ENCODE measurements at places on chromosomes 7 and 10. TPM values are rescaled to one million over a fixed set of nuclear protein-coding genes. Genes with fewer than 3 reads are reported as not detected.

Gene GNAT3
- not detected for total RNA-seq

Gene SFXN2
- 30.5 TPM for total RNA-seq

Gene IL15RA
- total RNA-seq, result 0.35 TPM

Gene NUTM2E
- 0.63 TPM for total RNA-seq

Gene HOXA11
- total RNA-seq, result not detected

DNA sequence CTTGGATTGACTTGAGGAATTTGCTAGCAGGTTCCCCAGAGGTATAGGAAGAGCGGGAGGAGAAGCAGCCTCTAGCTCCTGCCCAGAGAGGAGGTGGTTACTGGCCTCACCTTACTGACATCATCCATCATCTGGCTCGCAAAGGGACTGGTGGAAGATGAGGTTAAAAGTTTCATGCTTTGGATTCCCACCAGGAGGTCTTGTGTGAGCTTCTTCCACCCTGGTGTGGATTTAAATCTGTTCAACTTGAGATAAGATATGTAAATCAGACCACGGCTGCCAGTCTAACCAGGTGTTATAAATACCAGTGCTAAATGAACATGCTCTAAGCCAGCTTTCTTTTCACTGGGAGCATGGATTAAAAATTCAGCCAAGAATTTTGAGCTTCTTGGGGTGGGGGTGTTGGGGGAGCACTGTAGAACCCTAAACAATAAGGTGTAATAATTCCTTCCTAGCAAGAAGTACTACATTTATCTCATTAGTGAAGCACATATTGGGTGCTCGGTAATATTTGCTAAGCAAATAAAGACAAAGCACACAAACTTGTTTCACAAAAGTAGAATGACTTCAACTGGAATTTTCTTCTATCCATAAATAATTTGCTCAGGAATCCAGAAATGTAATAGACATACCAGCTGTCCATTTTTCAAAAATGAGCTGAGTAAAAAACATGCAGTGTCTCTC, 7.8 kb downstream of the PROSER2 start:
- H3K4me3 ChIP-seq, result peak overlapping the region; percentile 64
- H3K36me3 ChIP-seq, result no peaks in the 10 kb centered on the region
- H3K4me1 ChIP-seq, result peaks cover 10% of the 10 kb centered on the region
- H3K27ac ChIP-seq, result no peak overlapping the region

DNA sequence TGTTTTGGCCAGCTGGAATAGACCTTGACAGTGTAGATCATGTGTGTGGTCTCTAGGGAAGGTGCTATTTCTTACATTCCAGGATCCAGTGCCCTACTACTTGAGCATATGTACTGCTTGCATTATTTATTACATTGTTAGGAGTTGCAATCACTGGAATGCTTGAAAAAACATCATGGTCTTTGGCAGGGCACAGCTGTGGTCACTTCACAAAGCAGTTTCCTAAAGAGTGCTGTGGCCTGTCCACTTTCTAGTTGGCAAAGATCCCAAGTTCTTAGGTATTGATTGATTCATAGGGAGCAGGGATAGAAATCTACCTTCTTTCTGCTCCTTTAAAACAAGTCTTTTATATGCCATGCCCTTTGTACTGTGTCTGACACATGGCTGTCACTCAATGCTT, 4.6 kb downstream of the C7orf25 start:
- H3K27me3 ChIP-seq, result no peaks in the 10 kb centered on the region
- no peak overlapping the region for H3K4me3 ChIP-seq
- DNase-seq, result no peak
- H3K36me3 ChIP-seq, result peaks cover 7% of the 10 kb centered on the region

GRCh38 chr7:91235211-91235832, 28.9 kb upstream of the FZD1 start:
- no peaks in the 10 kb centered on the region for H3K27me3 ChIP-seq
- H3K36me3 ChIP-seq, result no peaks in the 10 kb centered on the region
- no peak overlapping the region for H3K27ac ChIP-seq
- no peak for DNase-seq
- H3K4me3 ChIP-seq, result no peak overlapping the region

DNA sequence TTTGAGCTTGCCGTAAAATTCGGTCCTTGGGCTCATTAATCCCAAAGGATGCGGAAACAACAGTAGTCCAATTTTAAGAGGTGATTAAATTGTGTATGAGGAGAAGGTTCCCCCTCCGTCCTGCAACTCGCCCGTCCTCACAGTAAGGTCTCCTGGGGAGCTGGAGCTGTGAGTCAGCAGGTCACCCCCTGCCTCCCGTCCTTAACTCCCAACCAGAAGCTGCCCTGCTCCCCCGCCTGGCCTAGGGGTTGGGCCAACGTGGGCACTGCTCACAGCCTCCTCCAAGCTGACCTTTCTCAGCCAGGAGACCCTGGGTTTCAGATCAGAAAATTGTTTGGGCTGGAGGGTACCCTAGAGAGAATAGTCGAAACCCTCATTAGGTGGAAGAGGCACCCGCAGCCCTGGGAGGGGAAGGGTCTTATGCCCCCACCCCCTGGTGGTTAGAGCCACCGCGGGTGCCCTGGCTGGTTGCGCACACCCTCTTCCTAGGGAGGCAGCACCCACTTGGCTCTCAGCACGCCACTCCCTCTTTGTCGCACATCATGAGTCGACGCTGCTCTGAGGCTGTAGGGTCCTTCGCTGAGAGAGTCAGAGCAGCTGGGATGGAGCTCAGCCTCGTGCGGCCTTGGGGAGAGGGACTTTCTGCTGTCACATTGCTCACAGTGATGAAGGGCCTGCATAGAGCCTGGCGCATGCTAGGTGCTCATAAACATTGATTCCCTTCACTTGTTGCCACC, 131.2 kb downstream of the TACC2 start:
- H3K27ac ChIP-seq, result no peak overlapping the region
- H3K27me3 ChIP-seq, result no peaks in the 10 kb centered on the region
- no peak overlapping the region for H3K4me3 ChIP-seq

GRCh38 chr7:132919771-132920170, 162.1 kb downstream of the CHCHD3 start:
- H3K4me1 ChIP-seq, result peaks cover 3% of the 10 kb centered on the region
- H3K27ac ChIP-seq, result no peak overlapping the region
- H3K36me3 ChIP-seq, result no peaks in the 10 kb centered on the region
- H3K4me3 ChIP-seq, result no peak overlapping the region
- no peaks in the 10 kb centered on the region for H3K27me3 ChIP-seq
- no peak for DNase-seq

- no peak overlapping the region for H3K4me3 ChIP-seq
- peaks cover 2% of the 10 kb centered on the region for H3K4me1 ChIP-seq
- no peak overlapping the region for H3K27ac ChIP-seq
- H3K27me3 ChIP-seq, result no peaks in the 10 kb centered on the region
- no peak for DNase-seq
- H3K36me3 ChIP-seq, result no peaks in the 10 kb centered on the region
Observed at GRCh38 chr7:74038194-74038961, 10.4 kb downstream of the ELN start.

DNA sequence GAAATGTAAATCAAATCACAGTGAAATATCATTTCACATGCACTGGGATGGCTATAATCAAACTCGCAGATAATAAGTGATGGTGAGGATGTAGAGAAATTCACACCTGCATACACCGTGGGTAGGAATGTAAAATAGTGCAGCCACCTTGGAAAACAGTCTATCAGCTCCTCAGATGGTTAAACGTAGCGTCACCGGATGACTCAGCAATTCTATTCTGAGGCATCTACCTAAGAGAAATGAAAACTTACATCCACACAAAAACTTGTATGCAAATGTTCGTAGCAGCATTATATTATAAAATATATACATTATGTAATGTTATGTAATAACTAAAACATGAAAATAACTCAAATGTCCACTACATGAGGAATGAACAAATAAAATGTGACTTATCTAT, 38.9 kb downstream of the SH3PXD2A start:
- no peak overlapping the region for H3K27ac ChIP-seq
- no peak for DNase-seq
- H3K27me3 ChIP-seq, result no peaks in the 10 kb centered on the region
- peaks cover 12% of the 10 kb centered on the region for H3K4me1 ChIP-seq

GRCh38 chr10:33807531-33808359, 473.3 kb upstream of the NRP1 start:
- no peaks in the 10 kb centered on the region for H3K4me1 ChIP-seq
- H3K27ac ChIP-seq, result peak overlapping the region; percentile 50
- no peaks in the 10 kb centered on the region for H3K36me3 ChIP-seq
- DNase-seq, result no peak
- no peaks in the 10 kb centered on the region for H3K27me3 ChIP-seq
- H3K4me3 ChIP-seq, result no peak overlapping the region

DNA sequence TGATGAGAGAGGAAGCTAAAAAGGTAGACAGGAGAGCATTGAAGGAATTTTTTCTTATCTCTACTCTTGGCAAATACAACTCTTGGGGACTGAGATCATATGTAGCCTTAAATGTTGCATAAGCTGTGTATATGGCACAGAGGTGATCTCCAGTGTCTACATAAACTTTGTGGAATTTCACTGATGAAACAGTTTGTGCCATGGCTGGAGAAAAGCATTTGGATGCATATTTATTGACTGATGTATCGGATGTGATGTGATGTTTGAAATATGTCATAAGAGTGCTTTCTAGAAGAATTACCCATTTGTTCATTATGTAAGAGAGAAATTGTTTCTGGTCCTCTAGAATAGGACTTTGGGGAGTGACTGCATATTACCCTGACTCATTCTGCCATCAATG, 244.9 kb upstream of the LRRTM3 start:
- no peaks in the 10 kb centered on the region for H3K27me3 ChIP-seq
- H3K27ac ChIP-seq, result no peak overlapping the region
- no peaks in the 10 kb centered on the region for H3K4me1 ChIP-seq

GRCh38 chr7:98988641-98989040, 110.3 kb downstream of the TRRAP start:
- no peaks in the 10 kb centered on the region for H3K4me1 ChIP-seq
- no peak overlapping the region for H3K27ac ChIP-seq
- H3K36me3 ChIP-seq, result peaks cover 96% of the 10 kb centered on the region

GRCh38 chr10:50946991-50947781, 61.8 kb upstream of the A1CF start:
- no peak for DNase-seq
- H3K4me3 ChIP-seq, result no peak overlapping the region

DNA sequence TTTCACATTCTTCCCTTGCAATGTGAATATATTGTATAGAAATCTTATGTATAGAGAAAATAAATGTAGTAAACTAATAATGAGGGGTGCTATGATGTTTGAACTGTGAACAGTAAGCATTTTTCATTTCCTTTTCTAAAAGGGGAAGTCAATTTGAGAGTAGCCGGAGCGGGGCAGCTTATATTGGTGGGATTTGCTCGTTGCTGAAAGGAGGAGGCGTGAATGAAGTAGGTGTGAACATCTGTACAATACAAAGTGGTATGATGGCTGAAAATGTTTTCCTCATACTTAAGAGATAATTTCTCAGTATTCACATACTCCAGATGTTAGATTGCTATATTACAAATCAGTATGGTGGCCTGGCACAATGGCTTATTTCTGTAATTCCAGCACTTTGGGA, 87.1 kb downstream of the SRI start:
- no peaks in the 10 kb centered on the region for H3K36me3 ChIP-seq
- H3K27me3 ChIP-seq, result no peaks in the 10 kb centered on the region
- H3K27ac ChIP-seq, result no peak overlapping the region
- H3K4me3 ChIP-seq, result no peak overlapping the region
- H3K4me1 ChIP-seq, result no peaks in the 10 kb centered on the region

DNA sequence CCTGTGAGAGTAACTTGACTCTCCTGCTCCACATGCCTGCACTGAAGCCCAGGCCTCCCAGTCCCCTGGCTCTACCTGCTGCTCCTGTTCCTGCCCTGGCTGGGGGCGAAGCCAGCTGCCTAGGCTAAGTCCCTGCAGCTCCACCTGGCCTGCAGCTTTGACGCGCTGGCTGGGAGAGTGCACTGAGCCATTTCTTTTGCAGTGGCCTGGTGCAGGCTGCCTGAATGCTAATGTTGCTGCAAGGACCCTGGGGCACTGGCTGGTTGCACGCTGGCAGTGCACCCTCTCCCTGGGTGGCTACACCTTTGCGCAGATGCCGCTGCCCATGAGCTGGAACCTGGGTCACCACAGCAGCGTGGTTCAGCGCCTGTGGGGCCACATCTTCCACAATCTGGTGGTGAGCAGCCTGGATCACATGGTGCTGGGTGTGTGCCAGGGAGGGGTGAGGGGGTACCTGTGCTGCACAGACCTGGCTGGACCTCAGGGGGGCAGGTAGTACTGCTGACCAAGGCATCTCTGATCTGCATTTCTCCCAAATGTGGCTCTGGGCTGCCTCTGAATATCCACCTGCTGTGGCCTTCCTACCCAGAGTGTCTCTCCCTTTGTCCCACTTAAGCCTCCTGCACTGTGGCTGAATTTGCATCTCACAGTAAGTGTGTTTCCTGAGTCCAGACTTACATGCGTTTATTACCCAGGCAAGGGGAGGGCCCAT, 20.0 kb downstream of the IMPDH1 start:
- H3K27me3 ChIP-seq, result peaks cover 23% of the 10 kb centered on the region
- no peak overlapping the region for H3K4me3 ChIP-seq
- no peaks in the 10 kb centered on the region for H3K4me1 ChIP-seq
- no peak for DNase-seq
- no peaks in the 10 kb centered on the region for H3K36me3 ChIP-seq

- DNase-seq, result peak; percentile 35
- no peak overlapping the region for H3K27ac ChIP-seq
- no peaks in the 10 kb centered on the region for H3K27me3 ChIP-seq
- H3K4me1 ChIP-seq, result no peaks in the 10 kb centered on the region
Observed at GRCh38 chr7:45665172-45665571, 91.0 kb downstream of the ADCY1 start.

DNA sequence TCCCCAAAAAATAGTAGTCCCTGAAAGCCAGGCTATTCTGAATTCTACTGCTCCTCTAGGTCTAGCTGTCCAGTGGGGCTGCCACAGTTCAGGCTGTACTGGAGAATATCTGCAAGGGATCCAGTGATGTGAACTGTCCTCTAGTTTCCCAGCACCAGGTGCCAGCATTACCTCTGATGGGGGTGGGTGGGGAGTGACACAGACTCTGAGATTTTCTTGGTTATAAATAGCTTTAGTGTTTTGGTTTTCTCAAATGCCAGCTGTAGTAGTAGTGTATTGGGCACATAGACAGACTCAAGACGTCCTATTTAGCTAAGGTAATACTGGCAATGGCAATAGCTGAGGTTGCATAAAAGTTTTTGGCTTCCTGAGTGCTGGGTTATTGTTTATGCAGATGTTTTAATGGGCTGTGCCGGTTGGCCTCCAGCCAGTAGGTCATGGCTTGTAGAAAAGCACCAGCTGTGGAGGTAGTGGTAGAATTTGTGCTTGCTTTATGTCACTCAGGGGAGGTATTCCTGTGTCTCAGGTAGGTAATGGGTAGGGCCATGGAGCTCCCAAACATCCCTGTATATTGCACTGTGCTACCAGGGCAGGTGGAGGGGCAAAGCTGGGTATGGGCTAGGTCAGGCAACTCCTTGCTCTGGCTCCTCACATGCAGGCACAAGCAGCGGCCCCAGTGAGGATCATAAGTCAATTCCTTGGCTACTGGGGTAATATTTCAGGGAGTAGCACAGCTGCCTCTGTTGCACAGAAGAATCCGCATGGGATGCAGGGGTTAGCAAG, 338.7 kb upstream of the LRRTM3 start:
- no peak overlapping the region for H3K4me3 ChIP-seq
- H3K36me3 ChIP-seq, result no peaks in the 10 kb centered on the region
- no peak for DNase-seq
- no peaks in the 10 kb centered on the region for H3K4me1 ChIP-seq
- H3K27me3 ChIP-seq, result no peaks in the 10 kb centered on the region
- H3K27ac ChIP-seq, result no peak overlapping the region
